Activated T-cell treated with anti-CD3 and anti-CD28 coated beads for 4 hours (primary cell): ENCODE measurements at places on chromosomes 3 and 15.

DNA sequence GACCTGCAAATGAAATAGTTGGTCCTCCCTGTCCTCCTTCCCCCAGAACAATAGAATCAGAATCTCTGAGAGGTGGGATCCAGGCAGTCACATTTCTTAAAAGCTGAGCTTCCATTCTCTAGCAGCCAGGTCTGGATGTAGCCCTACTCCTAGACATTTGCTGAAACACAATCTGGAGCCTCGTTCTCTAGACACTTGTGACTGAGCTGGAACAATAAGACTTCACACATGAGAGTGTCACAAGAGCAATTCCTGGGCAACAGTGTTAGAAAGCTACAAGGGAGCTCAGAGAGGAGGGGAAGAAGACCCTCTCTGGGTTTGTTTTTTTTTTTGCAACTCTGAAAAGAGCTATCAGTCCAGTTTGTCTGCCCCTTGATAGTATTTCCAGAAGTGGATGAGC, 14.5 kb downstream of the CORO2B start:
- DNase-seq = no peak

GRCh38 chr3:52183786-52184445, 14.0 kb upstream of the ALAS1 start:
- DNase-seq = no peak

- no peak for DNase-seq
These were observed 27.8 kb downstream of the SPTSSB start for GRCh38 chr3:161343540-161343939.

DNA sequence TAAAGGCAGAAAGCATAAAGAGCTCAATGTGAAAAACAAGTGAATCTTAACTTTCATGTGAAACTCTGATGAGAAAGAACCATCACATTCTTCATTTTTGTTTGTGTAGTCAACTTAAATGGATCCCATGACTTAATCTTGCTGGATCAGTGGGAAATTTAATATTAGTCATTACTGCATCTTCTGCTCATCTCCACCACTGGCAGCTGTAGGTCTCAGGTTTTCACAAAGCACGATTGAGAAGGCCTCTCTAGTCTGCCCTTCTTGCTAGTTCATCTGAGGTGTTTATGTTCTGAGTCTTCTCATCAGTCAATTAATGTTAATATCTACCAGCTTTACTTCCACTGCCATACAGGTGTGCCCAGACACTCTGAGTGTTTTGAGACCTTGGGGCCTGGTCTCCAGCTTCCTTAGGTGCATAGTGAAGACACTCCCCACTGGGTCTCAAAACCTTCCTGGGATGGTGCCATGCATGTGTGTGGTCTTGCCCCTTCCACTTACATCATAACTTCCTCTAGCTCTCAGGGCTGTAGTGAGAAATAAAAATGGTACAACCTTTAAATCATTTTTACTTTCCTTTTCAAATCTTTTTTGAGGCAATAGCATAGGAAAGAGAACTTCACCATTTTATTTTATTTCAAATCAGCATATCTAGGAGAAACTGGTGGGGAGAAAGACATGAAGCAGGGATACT, 421.6 kb upstream of the CBLB start:
- DNase-seq = no peak

GRCh38 chr3:69292185-69292584, 93.7 kb downstream of the FRMD4B start:
- DNase-seq = no peak

GRCh38 chr15:43429687-43430086, 58.8 kb downstream of the TUBGCP4 start:
- no peak for DNase-seq

GRCh38 chr15:94036156-94036555, 195.2 kb upstream of the MCTP2 start:
- DNase-seq = no peak

GRCh38 chr3:88298189-88298588, 148.4 kb downstream of the C3orf38 start:
- no peak for DNase-seq

GRCh38 chr3:140568842-140569520, 108.9 kb upstream of the TRIM42 start:
- no peak for DNase-seq
